ENCODE measurements at places on chromosomes 5 and 9. TPM values are rescaled to one million over a fixed set of nuclear protein-coding genes. Genes with fewer than 3 reads are reported as not detected.

Gene SPINK4
- not detected for total RNA-seq

Gene REEP2
- total RNA-seq = 8.4 TPM

Gene COL15A1
- total RNA-seq = 12.6 TPM

Gene GRIN3A
- not detected for total RNA-seq

Gene NME5
- total RNA-seq = 2.6 TPM

Gene KCNMB1
- total RNA-seq = not detected

Gene OSTF1
- 54.1 TPM for total RNA-seq

Gene DPP7
- 89.9 TPM for total RNA-seq

Gene CA9
- total RNA-seq = 2.3 TPM

Gene IL13
- not detected for total RNA-seq

Gene CXCL14
- total RNA-seq = not detected

Gene QRFP
- total RNA-seq = not detected

Gene ERCC8
- 30.7 TPM for total RNA-seq

Gene CER1
- not detected for total RNA-seq

Gene SLC1A3
- total RNA-seq = 8.3 TPM

Gene SCGB3A2
- not detected for total RNA-seq

Gene ISCA1
- 22.8 TPM for total RNA-seq

Gene TXNDC8
- not detected for total RNA-seq

Gene ELOVL7
- total RNA-seq = 0.33 TPM

Gene FBN2
- 78.2 TPM for total RNA-seq

Gene SLC36A2
- total RNA-seq = not detected

Gene C9orf50
- 0.44 TPM for total RNA-seq

Gene EIF4E1B
- total RNA-seq = not detected

Gene DND1
- 0.17 TPM for total RNA-seq

Gene RNF183
- total RNA-seq = not detected

Gene CDC20B
- total RNA-seq = under 0.01 TPM

Gene TMEM215
- total RNA-seq = not detected

Gene POLK
- 54.7 TPM for total RNA-seq

Gene PCDHB7
- under 0.01 TPM for total RNA-seq

Gene PLGRKT
- 24.6 TPM for total RNA-seq

Gene FAM78A
- total RNA-seq = 0.29 TPM

Gene MELK
- 5.3 TPM for total RNA-seq

Gene CD74
- 7.8 TPM for total RNA-seq

Gene TAF1L
- total RNA-seq = under 0.01 TPM

Gene OR1Q1
- total RNA-seq = not detected

Gene CYLC2
- not detected for total RNA-seq

Gene CCNI2
- not detected for total RNA-seq

Gene ACTBL2
- not detected for total RNA-seq

Gene TRIP13
- total RNA-seq = 5.6 TPM

Gene FOXD4L3
- not detected for total RNA-seq

Gene ALDOB
- not detected for total RNA-seq

Data from smooth muscle cell of trachea (primary cell).